IPS-NIHi11 (cell line): ENCODE measurements at places on chromosomes 4 and X.

GRCh38 chrX:4830880-4831557, 1117.6 kb upstream of the PRKX start:
- DNase-seq, result no peak

- DNase-seq, result no peak
These were observed 6.7 kb downstream of the CCNQ start for GRCh38 chrX:153592091-153592833.

DNA sequence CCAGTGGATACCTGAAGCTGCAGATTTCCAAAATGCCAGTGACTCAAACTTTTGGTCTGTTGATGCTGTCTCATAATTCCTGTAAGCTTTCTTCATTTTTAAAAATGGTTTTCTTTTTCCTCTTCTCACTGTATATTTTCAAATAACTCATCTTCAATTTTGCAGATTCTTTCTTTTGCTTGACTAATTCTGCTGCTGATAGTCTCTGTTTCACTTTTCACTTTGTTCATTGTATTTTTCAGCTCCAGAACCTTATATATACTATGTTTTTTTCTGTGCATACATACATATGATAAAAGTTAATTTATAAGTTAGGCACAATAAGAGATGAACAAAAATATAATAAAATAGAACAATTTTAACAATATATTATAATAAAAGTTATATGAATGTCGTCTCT, 237.7 kb upstream of the GPRIN3 start:
- no peak for DNase-seq

DNA sequence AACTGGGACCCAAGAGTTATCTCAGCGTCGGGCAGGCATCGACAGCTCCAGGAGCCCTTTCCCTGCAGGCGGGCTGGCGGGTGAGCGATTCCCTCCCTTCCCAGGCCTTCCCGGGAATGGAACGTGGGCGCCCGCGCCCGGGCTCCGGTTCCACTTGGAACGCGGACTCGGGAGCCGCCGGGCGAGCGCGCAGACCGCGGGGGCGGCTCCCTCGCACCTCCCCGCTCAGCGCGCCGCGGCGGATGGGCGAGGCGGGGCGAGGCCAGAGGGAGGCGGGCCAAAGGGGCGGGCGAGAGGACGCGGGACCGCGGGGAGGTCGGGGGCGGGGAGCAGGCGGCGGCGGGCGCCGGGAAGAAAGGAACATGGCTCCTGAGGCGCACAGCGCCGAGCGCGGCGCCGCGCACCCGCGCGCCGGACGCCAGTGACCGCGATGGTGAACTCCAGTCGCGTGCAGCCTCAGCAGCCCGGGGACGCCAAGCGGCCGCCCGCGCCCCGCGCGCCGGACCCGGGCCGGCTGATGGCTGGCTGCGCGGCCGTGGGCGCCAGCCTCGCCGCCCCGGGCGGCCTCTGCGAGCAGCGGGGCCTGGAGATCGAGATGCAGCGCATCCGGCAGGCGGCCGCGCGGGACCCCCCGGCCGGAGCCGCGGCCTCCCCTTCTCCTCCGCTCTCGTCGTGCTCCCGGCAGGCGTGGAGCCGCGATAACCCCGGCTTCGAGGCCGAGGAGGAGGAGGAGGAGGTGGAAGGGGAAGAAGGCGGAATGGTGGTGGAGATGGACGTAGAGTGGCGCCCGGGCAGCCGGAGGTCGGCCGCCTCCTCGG, at the start of gene PKD2:
Gene PKD2, plus strand, starts transcription at position 332 of the 818 bp plus-strand sequence. Its CDS starts 99 bp downstream, at position 431.
- DNase-seq, result peak; percentile 93

DNA sequence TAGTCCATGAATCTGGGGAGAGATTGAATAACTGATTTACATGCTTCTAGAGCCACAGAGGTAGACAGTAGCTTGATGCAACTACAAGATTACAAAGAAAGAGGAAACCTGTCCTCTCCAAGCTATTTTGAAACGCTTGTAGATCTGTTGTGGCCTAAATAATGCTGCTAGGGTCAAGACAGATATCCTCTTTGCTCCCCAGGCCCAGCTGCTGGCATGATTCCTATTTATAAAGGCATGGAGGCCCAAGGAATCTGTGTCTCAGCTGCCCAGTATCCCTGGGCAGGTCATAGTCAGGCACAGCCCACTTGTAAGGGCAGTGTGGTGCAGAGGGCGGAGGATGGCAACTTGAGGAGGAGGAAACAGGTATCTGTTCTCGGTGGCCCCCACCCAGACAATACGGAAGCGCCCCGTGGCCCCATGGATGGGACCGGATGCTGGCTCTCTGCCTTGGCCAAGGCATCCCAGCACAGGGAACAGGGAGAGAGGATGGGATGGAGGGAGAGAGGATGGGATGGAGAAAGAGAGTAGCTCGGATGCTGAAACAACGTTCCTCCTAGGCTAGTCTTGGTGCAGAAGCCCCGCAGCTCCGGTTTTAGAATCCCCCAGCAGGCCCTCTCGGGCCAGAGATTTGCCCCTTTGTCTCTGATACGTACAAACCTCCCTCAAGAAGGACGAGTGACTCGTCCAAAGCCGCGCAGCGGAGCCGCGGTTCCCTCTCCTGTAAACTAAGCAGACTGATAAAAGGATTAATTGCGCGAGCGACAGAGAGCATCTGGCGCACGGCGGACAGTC, 767 bp upstream of the SMIM20 start:
- peak; percentile 36 for DNase-seq

DNA sequence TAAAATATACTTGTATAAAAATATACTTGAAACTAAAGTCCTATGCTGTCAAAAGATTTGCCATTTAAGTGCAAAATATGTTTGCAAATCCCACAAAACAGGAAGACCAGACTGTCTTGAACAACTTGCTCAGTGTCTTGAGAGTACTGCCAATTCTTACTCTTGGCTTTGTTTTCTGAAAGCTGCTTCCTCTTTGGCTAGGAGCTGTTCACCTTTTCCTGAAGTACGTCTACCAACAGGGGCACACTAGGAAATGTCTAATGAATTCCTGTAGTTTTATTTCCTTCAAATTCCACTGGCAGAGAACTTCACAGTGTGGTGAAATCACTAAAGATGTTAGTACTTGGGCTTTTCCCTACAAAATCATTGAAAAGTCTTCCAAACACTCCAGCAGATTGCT, 46.4 kb upstream of the ABCG2 start:
- DNase-seq, result no peak

DNA sequence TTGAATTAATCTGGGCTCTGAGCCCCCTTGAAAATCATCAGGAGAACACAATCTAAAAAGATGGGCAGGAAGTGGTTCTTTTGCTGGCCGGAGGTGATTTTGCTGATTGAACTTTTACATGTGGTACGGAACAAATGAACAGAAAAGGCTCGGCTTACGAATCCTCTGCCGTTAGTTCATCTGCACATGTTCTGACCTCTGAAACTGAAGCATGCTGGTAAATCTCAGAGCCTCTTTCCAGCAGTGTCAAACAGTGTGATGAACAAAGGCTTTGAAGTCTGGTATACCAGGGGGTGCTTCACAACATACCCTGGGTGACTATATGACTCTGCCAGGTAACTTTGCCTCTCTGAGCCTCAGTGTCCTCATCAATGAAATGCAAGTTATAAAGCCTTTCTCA, 194.2 kb upstream of the C1QTNF7 start:
- no peak for DNase-seq

- no peak for DNase-seq
These were observed 48.8 kb upstream of the NEUROG2 start for GRCh38 chr4:112564706-112565270.

GRCh38 chrX:16207634-16208033, 40.4 kb downstream of the MAGEB17 start:
- no peak for DNase-seq

DNA sequence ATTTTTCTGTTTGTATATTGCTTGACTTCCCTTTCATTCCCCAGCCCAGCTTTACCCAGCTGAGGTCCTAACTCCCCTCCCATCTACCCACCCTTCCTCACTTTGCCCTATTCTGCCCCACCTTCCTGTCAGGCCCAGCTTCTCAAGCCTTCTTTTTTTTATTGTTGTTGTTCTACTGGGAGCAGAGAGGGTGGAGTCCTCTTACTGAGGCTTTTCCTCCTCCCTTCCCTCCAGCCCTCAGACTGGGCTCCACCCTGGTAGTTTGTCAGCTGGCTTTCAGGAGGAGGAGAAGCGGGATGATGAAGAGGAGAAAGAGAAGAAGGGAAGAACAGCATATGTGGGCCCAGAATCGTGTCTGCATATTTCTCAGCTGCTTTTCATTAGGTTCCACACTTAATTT, 3.2 kb upstream of the KLF8 start:
- DNase-seq, result no peak

DNA sequence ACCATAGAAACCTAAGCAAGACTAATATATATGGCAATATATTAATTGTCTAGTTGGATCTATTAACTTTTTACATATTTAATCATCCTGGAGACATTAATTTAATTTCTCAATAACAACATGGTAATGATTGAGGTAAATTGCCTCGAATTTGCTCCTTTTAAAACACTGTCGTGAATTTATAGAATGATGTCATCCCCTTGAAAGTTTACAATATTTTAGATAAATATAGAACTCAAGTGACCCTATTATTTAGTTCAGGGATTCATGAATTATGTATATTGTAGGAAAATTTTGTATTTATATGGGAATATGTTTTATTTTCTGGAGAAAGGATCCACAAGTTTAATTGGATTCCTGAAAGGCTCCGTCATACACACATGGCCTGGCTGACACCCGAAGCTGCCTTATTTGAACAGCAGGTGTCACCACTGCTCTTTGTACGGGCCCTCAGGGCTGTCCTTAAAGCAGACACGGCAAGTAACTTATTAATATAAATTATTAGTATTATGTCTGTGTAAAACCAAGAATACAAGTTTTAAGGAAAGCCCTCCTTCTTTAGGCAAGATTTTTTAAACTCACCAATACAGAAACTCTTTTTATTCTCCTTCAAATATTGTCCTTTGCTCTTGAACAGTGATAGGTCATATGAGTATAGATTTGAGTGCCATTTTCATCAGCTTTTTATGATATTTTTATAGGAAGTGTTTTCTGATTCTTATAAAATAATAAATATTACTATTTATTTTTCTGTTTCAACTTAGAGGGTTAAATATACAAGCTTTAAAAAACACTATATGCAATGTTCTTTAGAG, 1.9 kb upstream of the PLRG1 start:
- DNase-seq, result peak; percentile 62

DNA sequence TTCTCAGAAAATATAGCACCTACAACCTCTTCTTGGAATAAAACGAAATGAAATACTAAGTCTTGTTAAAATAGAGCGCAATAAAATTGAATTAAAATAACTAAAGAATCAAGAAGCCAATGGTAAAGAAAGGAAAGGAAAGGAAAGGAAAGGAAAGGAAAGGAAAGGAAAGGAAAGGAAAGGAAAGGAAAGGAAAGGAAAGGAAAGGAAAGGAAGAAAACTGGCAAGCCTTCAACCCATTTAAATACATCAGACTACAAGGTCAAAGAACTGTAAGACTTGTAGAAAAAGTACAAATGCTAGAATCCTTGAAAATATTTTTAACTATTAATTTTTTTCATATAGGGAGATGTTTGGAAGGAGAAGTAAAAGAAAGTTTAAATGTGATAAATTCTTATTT, 372.1 kb downstream of the IQCM start:
- no peak for DNase-seq

DNA sequence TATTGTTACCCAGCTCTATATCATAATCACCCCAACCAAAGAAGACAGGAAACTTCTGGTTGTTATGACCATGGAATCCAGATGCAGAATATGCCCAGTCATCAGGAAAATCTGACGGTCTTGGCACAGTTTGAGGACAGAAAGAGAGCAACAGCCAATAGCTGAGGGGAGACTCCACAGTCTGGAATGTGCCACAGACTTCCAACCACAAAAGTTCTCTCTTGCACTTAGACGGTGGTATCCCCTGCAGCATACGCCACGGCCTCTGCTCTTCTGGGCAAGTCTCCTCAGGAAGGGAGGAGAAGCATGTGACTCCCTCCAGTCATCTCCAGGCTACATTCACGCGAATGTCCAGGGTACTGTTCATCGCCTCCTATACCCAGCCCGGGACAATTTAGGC, 18.4 kb downstream of the ZNF827 start:
- no peak for DNase-seq

- no peak for DNase-seq
These were observed 465.1 kb downstream of the PDHA2 start for GRCh38 chr4:96305030-96305429.

DNA sequence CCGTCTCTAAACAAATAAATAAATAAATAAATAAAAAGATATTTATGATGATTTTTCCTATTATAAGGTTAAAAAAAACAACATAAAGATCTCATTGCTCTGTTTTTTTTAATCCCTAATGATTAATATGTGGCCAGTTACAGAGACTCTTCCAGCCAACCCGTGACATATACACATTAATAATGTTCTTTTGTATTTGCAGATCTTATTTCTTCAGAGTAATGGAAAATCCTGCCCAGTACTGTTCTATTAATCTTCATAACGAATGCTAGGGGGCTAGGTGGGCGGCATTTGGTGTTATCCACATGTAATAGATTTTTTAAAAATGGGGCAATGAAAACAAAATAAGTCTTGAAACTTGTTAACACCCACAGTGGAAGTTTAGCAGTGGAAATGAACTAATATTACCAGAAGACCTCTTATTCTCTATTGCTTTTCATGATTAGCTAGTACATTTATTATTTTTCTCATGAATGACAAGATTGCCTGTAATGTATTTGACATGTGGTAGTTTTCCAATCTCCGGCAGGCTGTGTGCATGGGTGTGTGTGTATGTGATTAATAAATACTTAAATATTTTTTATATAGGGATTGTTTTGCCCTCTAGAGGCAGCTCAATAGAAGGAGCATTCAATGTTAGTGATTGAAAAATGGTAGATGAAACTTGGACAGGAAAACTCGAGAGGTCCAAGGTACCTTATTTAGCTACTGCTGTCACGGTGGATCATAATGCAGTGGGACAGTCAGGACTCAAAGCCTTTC, 457.4 kb downstream of the IL1RAPL1 start:
- no peak for DNase-seq

DNA sequence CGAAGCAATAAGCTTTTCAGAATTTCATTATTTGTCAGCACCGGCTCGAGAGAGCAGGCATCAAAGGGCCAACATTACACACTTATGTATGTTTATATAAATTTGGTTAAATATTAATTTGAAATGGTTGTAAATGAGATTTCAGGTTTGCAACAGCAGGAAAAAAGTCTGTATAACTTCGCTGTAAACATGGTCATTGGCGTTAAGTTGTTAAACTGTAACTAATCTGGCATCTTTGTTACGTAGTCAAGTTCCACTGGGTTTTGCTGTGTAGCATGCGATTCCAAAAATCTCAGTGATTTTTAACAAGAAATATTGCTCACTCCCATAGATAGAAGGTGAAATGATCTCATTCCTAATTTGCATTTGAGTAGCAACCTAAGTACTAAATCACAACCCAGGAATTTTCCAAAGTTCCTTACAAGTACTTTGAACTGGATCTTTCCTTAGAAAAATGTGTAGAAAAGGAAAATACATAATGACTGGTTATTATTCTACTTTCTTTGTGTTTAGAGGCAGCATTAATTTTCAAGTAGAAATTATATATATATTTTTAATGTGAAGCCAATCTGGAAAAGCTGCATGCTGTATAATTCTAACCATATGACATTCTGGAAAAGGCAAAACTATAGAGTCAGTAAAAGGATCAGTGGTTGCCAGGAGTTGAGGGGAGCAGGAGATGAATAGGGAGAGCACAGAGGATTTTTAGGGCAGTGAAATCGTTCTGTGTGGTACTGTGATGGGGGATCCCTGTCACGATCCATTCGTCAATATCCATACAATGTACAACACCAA, 222.1 kb downstream of the CBR4 start:
- DNase-seq, result no peak
